ENCODE measurements at places on chromosomes 7 and 10. TPM values are rescaled to one million over a fixed set of nuclear protein-coding genes. Genes with fewer than 3 reads are reported as not detected.

NEBL gene
- total RNA-seq: 3.9 TPM

AKR1C4 gene
- 0.37 TPM for total RNA-seq

OPALIN gene
- not detected for total RNA-seq

GPRIN2 gene
- 33.2 TPM for total RNA-seq

AGAP9 gene
- 9.3 TPM for total RNA-seq

KCP gene
- 0.14 TPM for total RNA-seq

PAPOLB gene
- not detected for total RNA-seq

CDHR3 gene
- 6.0 TPM for total RNA-seq

ZNF3 gene
- total RNA-seq: 24.8 TPM

FGFR2 gene
- total RNA-seq: 0.22 TPM

ALOX5 gene
- total RNA-seq: 0.22 TPM

SPDYE16 gene
- not detected for total RNA-seq

MBL2 gene
- not detected for total RNA-seq

AASS gene
- total RNA-seq: not detected

SUGCT gene
- 1.5 TPM for total RNA-seq

SPDYE2B gene
- total RNA-seq: not detected

GDF10 gene
- 0.17 TPM for total RNA-seq

PRLHR gene
- not detected for total RNA-seq

PDK4 gene
- total RNA-seq: 4.5 TPM

ASZ1 gene
- total RNA-seq: not detected

IGFBP1 gene
- 30.8 TPM for total RNA-seq

PNLIP gene
- total RNA-seq: not detected

ANKRD30A gene
- total RNA-seq: 1.4 TPM

WDR91 gene
- total RNA-seq: 7.7 TPM

PTPRN2 gene
- total RNA-seq: 0.72 TPM

SEMA3A gene
- 8.9 TPM for total RNA-seq

FOXI2 gene
- total RNA-seq: not detected

CYCS gene
- total RNA-seq: 241 TPM

APBB1IP gene
- total RNA-seq: 11.1 TPM

PTER gene
- total RNA-seq: 13.4 TPM

ZNF485 gene
- total RNA-seq: 2.1 TPM

FANK1 gene
- 3.1 TPM for total RNA-seq

COL17A1 gene
- total RNA-seq: 3.8 TPM
